ENCODE measurements at places on chromosomes 11 and 22.

DNA sequence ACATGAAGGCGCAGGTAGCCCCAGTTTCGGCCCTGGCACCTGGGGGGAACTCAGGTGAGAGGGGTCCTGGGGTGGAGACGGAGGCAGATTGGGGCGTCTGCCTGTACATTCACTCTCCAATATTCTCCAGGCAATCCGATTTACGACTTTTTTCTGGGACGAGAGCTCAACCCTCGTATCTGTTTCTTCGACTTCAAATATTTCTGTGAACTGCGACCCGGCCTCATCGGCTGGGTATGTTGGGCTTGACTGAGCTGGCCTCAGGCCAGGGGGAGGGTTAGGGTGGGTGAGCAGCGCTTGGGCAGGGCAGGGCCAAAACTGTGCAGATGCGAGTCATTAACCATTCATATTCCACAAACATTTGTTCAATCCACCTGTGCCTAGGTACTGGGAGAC, 1.7 kb downstream of the TM7SF2 start:
- no peak for DNase-seq

DNA sequence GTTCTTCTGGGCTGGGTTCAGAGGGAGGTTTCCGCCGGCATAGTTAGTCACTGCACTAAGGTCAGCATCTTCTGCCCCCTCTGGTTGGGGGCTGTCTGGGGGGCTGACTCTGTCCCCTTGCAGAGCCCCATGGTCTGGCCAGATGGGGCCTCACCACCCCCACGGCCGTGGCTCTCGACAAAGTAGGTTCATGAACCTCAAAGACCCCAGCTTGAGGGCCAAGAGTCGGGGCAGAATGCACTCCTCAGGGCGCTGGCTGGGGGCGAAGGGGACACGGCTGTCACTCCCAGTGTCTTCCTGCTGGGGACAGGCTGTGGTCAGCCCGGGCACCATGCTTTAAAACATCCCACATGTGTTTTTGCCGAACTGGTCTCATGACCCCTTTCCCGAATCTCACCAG, 20.8 kb downstream of the ANO1 start:
- no peak for DNase-seq

GRCh38 chr11:118872403-118872821, 11.3 kb upstream of the CXCR5 start:
- DNase-seq, result no peak

DNA sequence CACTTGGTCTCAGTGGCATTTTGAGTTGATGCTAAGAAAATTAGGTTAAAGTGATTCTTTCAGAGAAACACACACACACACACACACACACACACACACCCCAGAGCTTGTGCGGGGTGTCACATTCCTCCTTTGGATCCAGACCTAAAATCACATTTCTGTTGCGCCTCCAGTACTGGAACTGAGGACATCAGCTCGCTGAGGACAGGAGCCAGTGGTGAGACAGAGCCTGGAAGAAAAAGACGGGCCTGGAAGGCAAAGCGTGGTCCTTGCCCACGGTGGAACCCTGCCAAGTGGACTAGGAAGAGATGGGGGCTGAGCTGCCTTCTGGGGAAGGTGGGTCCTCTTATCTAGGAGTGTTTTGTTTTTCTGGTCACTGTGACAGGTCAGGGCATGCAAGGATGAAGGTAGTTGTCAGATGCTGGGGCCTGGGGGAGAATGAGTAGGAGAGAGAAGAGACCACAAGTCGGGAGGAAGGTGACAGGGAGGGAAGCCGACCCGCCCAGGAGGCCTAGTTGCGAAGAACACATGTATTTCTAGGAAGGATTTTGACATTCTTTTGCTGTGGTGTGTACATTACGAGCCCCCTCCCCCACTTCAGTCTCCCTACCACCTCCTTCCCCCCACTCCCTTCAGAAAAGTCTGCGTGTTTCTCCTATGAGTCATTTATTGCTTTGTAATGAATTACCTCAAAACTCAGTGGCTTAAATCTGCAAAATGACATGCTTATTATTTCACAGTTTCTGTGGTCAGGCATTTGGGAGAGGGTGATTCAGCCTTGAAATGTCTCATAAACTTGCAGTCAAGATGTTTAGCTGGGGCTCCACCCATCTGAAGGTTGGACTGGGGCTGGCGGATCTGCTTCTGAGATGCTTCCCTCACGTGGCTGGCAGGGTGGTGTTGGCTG, 4.8 kb upstream of the ELFN2 start:
- DNase-seq, result no peak

DNA sequence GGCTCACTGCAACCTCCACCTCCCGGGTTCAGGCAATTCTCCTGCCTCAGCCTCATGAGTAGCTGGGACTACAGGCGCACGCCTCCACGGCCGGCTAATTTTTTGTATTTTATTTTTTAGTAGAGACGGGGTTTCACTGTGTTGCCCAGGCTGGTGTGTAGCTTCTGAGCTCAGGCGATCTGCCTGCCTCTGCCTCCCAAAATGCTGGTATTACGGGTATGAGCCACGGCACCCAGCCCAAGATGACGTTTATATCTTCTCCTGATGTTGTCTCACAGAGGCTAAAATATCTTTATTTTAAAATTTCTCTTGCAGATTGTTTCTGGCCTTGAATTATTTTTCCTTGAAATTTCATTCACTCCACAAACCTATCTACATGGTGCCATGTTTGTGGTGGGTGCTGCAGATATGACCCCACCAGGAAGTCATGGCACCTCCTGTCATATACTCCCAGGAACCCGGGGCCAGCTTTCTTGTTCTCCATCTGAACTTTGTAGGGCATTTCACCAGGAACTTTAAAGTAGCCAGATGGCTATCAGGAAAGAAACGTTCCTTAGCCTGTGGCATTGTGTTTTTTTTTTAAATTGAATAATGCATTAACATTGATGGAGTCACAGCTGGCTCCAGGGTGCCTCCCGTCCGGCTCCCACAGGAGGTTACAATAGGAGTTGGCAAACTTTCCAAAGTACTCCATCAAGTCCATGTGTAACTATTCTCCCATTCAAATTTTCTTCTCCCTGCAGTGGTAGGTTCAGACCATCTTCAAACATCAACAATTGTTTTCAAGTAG, 42.0 kb upstream of the LIPT2 start:
- DNase-seq, result no peak

GRCh38 chr22:23580576-23581259, 628 bp upstream of the IGLL1 start:
- no peak for DNase-seq

- DNase-seq, result peak; percentile 96
These were observed at the start of gene PC for GRCh38 chr11:66958232-66958955. Gene PC (minus strand): TSS chr11:66958383. CDS start chr11:66872159, 86,224 bp downstream.

DNA sequence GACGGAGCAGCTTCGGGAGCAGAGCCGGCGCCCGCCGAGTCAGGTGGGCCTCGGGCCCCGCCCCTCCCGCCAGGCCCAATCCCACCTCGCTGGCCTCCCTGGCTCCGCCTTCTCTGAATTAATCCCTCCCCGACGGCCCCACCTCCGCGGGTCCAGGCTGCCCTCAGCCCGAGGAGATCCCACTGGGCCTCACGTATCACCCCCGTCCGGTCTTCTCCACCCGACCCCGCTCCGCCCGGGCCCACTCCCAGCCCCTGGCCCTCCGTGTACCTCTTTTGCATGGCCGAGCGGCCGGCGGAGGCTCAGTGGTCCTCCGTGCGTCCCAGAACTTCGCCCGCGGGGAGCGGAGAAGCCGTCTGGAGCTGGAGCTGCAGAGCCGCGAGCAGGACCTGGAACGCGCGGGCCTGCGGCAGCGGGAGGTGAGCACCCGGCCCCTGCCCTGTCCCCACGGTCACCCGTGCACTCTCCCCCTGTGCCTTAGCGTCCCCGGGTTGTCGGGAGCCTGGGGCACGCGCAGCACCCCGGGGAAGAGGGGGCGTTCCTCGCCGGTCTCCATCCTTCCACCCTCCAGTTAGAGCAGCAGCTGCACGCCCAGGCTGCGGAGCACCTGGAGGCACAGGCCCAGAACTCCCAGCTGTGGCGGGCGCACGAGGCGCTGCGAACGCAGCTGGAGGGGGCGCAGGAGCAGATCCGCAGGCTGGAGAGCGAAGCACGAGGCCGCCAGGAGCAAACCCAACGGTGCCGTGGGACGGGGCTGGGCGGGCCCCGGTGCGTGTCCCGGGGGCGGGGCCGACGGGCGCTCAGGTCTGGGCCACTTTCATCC, 2.2 kb upstream of the CD151 start:
- DNase-seq, result no peak

DNA sequence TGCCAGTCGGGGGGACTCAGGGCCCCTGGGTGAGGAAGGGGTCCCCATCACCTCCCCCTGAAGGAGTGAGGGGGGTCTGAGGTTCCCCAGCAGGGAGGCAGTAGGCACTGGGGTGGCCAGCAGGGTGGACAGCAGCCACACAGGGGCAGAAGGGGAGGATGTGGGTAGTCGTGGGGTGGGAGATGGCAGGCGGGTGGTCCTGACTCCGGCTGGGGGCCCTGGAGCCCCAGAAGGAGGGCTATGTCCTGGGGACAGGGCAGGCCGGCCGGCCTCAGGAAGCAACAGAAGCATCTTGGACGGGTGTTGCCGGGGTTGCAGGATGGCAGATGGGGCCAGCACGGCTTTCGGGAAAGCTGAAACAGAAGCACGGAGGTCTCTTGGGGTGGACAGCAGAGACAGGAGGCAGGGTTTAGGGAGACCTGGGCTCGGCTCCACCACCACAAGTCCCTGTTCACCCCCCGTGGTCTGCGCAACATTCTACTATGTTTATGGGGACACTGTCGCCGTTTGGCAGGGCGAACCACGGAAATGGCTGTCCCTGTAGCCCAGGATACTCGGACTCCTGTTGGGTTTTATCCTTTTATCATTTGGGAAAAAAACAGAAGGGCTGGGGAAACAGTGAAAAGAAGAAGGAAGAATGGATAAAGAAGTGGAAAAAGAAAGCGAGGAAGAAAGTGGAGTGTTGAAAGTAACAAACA, 14.1 kb downstream of the VWCE start:
- DNase-seq, result no peak

DNA sequence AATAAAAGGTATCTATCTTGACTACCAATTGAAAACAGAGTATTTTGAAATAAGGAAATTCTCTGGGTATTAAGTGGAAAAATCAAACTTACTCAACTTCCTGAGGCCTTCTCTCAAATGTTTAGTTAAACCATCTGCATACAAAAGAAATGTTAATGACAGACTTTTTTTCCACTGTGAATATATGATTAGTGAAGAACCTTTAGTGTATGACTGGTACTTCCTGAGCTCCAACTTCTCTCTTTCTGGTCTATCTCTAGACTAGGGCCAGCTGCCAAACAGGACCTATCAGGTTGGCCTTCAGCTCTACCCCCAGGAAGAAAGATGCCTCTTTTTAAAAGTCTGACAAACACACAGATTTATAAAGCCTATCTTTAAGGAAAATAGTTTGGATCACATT, 68.8 kb upstream of the SCUBE2 start:
- DNase-seq, result no peak

DNA sequence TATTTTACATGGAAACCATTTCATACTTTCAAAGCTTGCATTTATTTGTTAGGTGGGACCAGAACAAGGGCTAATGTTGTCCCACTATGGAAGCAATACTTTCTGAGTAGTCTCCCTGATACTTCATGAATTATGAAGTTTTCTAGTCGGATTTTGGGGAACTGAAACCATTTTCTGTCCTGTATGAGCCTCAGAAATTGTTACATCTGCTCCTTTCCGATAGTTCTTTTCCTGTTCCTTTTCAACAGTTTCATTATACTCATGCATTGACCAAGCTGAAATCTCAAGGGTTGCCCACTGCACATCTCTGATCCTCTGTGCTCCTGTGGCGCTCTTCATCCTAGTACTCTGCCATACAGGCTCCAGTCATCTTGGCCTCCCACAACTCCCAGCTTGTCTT, 31.5 kb upstream of the GLYATL1 start:
- no peak for DNase-seq

DNA sequence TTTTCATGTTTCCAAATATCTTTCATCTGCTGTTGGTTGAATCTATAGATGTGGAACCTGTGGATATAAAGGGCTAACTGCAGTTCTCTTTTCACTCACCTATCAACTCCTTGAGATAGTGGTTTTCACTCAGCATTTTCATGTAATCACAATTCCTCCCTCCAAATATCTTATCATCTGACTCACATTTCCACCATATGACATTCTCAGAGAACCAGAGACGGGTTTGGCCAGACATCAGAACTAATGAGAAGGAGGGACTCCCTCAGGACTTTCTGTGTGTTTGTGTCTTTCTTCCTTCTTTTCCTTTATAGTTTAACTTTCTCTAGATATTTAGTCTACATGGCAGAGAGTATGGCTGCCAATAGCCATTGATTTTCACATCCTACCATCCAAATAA, 134.8 kb upstream of the DDI1 start:
- no peak for DNase-seq

- DNase-seq, result no peak
These were observed 64.1 kb downstream of the CLPB start for GRCh38 chr11:72370201-72370600.

- no peak for DNase-seq
These were observed 183.4 kb upstream of the MTMR2 start for GRCh38 chr11:96107143-96107824.

DNA sequence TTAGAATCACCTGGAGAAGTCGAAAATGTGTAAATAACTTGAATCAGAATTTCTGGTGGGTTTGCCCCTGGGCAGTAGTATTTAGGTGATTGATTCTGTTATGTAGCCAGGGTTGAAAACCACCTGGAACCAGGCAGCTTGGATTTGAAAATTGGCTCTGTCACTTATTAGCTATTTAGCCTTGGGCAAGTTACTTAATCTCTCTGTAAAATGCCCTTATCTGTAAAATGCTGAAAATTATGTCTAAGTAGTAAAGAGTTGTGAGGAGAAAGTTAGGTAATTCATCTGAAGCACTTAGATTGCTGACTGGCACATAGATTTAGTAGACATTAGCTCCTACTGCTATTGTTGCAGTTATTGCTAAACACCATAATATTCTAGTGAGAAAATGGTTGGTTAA, 49.3 kb downstream of the PPME1 start:
- no peak for DNase-seq

DNA sequence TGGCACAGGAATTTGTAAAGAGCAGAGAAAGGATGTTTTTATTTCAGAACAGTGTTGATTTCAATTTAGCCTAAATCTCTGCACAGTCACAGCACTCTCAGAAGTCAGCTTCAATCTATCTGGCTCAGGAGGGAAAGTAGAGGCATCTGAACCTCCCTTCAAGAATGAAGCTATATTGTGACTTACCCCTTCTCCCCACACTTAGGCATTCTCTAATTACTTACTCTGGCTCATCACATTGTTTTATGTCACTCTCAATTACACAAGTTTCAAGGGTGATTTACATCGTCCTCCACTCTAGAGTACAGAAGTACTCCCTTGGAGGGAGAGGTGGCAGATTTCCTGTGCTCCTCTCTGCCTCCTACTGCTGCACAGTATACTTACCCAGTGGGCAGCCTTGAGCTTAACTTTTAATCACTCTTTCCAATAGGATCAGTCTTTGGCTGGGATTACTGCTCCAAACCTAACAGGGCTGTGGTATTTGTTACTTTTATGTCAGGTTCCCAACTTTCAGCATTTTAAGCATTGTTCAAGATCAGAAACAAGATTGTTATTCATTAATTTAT, 211.4 kb downstream of the AASDHPPT start:
- DNase-seq, result no peak

DNA sequence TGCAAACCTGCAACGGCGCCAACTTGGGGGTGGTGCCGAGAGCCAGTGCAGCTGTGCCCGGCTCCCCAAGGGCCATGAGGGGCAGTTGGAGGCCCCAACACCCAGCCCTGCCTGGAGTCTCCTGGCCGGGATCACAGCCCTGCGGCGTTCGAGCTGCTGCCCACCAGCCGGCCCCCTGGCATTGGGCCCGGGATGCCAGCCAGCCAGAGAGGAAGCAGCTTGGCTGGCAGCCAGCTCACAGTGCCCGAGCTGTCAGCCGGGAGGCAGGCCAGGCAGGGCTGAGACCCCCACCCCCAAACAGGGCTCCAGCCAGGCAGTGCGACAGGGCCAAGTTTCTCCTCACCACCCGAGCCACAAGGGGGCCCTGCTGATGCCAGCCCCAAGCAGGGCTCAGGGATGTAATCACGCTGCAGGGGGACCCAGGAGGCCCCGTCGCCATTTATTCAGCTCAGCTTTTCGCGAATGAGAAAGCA, 26.0 kb upstream of the TCF20 start:
- peak; percentile 54 for DNase-seq

Measured in NCI-H2081 treated with DMSO at 0.1 percent for 48 hours (cell line).